Ureter (tissue), 1 donor: ENCODE measurements at places on chromosomes 5 and 9. TPM values are rescaled to one million over a fixed set of nuclear protein-coding genes. Genes with fewer than 3 reads are reported as not detected.

DNA sequence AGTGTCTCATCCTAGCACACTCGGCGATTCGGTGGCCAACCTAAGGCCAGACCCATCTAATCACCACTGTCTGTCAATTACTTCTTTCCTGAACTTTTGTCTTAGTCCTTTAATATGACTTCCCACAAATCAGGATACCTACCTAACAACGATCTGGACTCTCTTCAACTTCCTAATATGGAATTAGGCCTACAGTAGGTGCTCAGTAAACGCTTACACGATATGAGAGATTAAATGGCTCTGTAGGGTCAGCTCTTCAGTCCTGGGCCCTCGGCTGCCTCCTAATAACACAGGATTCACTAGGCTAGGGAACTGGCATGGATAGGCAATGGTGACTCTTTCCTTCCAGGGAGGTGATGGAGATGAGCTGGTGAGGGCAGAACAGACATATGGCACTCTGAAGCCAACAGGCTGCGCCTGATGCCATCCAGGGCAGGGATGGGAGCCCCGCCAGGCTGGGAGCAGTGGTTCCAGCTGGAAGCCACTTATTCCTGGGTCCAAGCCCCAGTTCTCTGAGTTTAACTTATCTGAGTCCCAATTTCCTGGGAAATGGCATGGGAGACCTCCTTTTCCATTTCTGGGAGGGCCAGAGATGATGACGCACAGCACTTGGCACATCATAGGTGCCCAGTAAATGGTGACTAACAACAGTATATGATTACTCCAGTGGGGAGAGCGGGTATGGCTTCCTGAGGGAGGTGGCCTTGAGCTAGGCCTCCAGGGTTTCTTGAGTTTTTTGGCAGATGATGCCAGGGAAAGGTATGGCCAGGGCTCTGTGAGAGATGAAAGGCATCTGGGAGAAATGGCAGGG, 7.3 kb downstream of the PDGFRB start:
- no peak for DNase-seq

DNA sequence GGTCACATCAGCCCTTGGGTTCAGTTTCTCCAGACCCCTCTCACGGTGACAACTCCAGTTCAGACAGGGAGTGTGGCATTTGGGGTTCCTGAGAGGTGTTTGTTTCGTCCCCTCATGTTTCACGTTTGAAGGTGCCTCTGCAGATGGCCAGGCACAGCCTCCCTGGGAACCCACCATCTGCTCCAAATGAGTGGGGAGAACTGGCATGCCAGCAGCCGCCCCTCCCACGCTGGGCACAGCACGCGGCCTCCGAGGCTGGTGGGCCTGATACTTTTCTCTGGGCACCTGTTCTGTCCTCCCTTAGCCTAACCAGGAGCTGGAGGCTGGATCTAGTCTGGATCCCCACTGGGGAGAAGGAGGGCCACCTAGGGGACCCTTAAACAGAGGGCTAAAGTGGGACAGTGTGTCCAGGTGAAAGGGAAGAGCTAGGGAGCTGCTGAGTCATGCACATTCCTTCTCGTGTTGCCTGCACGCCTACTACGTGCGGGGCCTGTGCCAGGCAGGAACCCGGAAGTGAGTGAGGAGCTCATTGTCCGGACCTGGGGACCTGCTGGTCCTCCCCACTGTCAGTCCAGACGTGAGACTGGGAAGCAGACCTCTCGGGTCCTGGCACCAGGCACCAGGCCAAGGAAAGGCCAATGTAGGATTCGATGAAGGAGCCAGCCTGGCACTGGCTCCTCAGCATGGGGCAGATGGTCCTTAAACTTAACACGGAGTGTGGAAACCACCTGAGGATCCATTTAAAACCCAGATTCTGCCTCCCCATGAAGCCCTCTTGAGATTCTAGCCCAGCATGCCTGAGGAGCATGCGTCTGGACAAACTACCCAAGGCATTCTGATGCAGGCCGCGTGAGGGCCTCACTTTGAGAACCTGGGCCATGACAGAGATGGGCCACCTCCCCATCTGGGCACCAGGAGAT, 11.7 kb downstream of the DNM1 start:
- no peak for DNase-seq

DNA sequence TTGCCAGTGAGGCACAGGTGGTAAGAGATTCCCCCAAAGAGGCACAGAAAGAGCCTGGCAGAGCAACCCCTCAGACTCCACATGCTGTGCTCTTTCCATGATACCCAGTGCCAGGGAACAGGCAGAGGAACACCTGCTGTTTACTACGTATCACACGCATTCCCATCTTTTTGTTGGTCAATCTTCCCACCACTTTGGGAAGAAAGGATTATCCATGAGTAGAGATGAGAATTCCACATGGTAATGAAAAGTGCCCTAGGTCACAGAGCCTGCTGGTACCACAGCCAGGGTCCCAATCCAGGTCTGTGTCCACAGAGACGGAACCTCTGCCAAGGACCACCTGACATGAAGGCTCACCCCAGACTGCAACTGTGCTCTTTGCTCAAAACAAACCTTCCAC, 86.6 kb downstream of the LHFPL2 start:
- DNase-seq: no peak

The HNRNPAB gene
- 180 TPM for total RNA-seq
